NCI-H1417 (cell line): ENCODE measurements at places on chromosomes 12 and 14.

DNA sequence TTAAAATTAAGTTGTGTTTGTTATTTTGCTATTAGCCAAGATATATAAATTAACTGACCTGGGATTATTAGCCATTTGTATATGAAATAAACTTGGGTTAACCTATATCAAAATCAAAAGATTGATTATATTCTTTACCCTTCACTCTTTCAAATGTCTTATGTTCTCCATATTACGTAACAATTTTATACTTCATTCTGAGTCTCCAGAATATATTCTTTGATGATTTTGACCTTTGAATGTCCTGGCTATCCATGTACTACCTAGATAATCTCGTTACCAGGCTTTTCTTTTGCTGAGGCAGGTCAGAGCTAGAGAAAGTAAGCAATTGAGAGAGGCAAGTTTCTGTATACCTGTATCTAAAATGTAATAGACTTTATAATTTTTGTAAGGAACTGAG, 3.6 kb downstream of the PPM1A start:
- no peak for DNase-seq

DNA sequence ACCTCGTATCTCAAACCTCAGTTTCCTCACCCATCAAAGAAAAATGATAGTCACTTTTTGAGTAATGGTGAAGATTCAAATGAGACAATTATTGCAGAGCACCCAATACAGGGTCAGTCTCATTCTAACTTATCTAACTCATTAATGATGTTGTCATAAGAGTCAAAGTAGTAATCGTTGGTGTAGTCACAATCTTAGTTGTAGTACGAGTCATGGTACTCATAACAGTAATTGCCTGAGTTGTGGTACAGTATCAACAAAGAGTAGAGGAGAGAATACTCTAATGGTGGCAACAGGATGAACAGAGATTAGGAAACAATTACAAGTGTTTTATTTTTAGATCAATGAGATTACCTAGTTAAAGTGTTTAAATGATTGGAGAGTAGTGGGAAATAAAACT, 93.6 kb upstream of the TMTC2 start:
- no peak for DNase-seq

- no peak for DNase-seq
These were observed 17.5 kb downstream of the AQP6 start for GRCh38 chr12:49990273-49990672.

- DNase-seq = no peak
These were observed 4.0 kb downstream of the MYL2 start for GRCh38 chr12:110916295-110916875.

DNA sequence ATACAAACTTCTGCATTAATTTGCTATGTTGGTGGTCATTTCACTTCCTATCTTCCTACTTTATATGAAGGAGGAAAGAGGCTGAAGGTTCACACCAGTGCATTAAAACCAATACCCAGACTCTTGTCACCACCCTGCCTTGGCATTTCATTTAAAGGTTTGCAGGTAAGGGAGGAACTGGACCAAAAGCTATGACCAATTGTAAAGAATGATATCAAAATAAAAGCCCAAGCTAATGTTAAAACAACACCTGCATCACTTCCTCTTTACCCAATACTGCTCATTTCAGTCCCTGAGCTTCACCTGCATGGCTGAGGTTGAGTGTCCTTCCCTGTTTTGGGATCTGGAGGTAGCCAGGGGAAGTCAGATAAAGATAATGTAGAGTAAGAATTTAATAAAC, 47.2 kb upstream of the TMEM233 start:
- no peak for DNase-seq

DNA sequence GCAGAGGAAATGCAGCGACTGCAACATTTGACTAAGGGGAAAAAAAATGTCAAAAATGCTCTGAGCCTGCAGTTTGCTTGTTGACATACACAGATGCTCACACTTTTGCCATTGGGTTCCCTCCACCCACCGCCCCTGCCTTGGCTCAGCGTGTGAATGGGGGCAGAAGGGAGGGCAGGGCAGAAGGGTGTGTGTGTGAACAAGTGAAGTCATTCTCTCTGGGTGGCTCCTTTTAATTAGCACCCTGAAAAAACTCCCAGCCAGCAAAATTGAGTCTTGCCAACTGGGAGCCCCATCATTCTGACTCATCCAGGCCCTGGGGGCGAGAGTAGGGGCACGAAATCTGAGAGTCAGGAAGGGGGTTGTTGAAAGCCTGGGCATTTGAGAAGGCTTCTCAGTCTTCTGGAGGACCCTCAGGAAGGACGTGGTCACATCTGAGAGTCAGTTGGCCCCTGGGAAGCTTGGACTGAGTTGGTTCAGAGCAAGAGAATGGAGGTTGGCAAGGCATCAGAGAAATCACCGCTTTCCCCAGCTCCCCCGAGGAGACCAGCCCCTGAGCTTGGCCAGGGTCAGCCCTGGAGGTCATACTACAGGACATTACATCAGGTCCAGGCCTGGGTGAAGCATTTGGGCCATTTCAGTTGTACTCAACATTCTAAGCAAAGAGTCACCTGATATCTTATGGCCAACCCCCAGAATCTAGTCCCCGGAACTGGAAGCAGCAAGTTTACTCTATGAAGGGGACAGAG, 22.7 kb upstream of the KRT78 start:
- DNase-seq = no peak

DNA sequence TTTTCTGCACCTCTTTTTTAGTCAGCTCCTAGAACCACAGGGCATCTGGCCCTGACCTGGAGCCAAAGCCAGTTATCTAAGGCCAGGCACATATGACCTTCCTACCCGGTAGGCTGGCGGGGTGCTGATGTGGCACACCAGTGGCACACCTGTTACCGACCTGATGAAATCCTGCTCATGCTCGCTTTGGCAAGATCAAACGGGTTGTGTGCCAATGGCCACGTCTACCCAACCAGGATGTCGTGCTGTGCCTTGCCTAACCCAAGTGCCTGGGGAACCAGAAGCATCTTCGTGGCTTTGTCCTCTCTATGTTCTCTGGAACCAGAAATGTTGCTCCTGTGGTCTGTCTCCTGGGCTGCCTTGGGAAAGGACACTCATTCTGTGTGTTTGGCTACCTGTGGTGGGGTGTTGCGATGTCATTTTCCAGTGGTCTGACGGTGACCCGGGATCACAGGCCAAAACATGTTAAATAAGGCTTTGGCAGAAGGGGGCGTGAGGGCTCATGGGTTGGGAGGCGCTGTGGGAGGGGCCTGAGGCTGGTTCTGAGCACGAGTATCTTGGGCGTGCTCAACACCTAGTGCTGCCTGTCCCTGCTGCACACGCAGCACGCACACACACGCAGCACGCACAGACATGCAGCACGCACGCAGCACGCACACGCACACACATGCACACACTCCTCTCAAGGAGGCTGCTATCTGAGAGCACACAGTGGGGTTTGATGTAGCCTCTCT, 27.9 kb downstream of the CCNK start:
- no peak for DNase-seq

DNA sequence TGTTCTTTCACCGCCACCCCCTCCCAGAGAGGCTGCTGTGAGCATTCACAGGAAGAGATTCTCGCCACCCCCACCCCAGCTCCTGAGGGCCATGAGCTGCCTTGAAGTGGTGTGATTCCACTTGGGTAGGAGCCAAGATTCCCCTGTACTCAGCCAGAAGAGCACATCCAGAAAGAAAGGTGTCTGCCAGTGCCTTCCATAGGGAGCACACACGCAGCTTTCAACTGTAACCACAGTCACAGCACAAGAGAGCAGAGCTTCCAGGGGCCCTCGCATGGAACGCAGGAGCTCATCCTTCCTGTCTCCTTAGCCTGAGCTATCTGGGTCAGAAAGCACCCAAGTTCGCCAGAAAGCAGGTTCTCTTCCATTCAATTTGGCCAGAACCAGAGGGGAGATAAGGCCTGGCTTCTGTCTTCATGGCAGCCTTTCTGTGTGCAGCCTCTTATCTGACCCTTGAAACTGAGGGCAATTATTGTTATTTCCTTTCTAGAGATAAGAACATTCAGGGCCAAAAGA, 66.6 kb upstream of the SCN8A start:
- peak; percentile 36 for DNase-seq

DNA sequence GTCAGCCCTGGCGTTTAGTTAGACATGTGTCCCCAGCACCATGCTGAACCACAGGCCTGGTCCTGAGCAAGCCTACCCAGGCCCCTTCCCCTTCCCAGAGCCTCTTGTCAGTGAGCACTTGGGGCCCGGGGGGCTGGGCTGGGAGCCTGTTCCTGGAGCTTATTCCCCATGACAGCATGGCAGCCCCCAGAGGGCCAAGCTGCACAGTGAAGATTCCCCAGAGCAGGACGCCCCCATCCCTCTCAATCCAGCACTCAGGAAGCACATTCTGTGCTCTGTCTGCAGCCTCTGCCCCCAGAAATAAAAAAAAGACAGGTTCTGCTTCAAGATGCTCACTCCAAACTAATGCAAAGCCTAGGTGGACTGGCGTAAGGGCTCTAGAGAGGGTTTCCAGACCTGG, 117.3 kb downstream of the LGMN start:
- DNase-seq = no peak

- no peak for DNase-seq
These were observed 87.4 kb downstream of the ATF7IP start for GRCh38 chr12:14452865-14453264.

GRCh38 chr14:53715193-53715721, 241.4 kb downstream of the BMP4 start:
- DNase-seq = no peak

GRCh38 chr12:116996621-116997020, 85.9 kb downstream of the FBXW8 start:
- DNase-seq = no peak

- no peak for DNase-seq
These were observed 36.3 kb downstream of the LIMA1 start for GRCh38 chr12:50246873-50247612.

DNA sequence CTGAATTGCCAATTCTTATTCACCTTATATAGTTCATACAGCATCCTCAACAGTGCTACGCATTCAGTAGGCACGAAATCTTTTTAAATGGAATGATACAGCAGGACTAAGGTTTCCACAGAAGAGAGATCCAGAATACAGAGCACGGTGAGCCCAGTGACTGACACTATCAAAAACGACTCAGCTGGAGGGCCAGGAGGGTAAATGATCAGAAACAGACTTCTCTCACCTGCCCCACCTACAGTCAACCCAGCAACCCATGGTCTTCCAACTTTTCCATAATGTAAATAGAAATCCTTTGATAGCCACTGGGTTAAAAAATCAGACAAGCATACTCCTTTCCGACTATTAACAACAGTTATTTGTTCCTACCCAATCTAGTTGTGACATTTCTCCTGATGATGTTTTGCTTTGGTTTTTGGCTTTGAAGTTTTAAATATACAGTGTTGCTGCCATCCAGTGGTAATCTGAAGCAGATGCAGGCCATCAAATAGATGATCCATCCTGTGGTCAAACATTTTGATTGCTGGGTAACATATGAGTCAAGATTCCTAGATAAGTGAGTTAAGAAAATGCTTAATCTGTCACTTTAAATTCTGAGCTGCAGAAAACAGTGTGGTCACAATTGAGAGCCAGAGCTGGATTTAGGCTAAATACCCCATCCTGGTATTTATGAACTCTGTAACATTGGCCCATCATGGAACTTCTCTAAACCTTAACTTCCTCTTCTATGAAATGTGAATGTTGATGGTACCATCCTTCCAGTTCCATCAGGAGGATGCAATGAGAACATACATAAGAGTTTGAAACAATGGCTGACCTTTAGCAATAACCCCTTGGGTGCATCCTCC, 42.0 kb downstream of the GPHB5 start:
- DNase-seq = peak; percentile 91

DNA sequence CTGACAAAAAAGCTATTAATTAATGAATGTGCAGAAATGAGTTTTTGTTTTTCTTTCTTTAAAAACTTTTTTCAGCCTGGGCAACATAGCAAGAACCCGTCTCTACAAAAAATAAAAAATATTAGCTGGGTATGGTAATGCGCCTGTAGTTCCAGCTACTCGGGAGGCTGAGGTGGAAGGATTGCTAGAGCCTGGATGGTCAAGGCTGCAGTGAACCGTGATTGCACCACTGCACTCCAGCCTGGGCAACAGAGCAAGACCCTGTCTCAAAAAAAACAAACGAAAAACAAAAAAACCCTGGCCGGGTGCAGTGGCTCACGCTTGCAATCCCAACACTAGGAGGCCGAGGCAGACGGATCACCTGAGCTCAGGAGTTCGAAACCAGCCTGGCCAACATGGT, 7.9 kb downstream of the GIT2 start:
- DNase-seq = no peak

- DNase-seq = no peak
These were observed 185.1 kb downstream of the ETNK1 start for GRCh38 chr12:22810036-22810435.

- no peak for DNase-seq
These were observed 48.4 kb upstream of the TMTC2 start for GRCh38 chr12:82638324-82638723.
